ENCODE measurements at places on chromosomes 1 and 21. TPM values are rescaled to one million over a fixed set of nuclear protein-coding genes. Genes with fewer than 3 reads are reported as not detected.
A peak's percentile ranks its signal among the peaks of the same experiment; 100 is the strongest.

ADCY10 gene
- 0.36 TPM for total RNA-seq

DNA sequence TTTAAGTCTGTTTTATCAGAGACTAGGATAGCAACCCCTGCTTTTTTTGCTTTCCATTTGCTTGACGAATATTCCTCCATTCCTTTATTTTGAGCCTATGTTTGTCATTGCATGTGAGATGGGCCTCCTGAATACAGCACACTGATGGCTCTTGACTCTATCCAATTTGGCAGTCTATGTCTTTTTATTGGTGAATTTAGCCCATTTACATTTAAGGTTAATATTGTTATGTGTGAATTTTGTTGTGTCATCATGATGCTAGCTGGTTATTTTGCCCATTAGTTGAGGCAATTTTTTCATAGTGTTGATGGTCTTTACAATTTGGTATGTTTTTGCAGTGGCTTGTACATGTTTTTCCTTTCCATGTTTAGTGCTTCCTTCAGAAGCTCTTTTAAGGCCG, 50.7 kb upstream of the PDE4B start:
- DNase-seq, result no peak

DNA sequence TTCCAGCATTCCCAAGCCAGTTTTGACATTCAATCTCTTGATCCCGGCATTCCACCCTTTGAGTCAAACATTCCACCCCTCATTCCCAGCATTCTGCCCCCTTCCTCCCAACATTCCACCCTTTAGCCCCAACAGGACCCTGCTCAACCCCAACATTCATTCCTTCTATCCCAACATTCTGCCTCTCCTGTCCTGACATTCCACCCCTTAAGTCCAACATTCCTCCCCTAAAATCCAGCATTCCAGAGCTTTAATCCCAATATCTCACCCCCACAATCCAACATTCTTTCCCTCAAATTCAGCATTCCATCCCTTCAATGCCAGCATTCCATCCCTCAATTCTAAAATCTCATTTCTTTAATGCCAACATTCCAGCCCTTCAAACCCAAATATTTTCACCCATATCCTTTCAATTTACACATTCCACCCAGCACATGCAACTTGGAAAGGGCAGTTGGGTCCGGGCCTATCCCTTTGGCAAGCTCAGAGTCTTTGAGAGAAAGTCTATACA, 22.9 kb downstream of the DDX20 start:
- DNase-seq, result no peak

DNA sequence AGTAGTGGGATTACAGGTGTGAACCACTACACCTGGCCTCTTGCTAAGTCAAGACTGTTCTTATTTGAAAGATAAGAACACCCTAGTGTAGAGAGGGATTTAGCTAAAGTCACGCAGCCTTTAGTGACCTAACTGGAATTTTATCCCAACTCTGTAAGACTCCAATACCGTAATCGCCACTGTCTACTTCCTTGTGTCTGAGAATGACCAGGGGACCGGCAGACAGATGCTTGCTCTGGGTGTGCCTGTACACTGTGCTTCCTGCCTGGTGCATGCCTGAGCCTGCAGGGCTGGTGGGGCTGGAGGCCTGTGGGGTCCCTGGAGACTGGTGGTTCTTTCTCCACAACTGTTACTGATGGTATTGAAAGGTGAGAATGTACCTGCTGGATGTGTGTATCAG, 15.3 kb downstream of the MFSD2A start:
- DNase-seq, result no peak

DNA sequence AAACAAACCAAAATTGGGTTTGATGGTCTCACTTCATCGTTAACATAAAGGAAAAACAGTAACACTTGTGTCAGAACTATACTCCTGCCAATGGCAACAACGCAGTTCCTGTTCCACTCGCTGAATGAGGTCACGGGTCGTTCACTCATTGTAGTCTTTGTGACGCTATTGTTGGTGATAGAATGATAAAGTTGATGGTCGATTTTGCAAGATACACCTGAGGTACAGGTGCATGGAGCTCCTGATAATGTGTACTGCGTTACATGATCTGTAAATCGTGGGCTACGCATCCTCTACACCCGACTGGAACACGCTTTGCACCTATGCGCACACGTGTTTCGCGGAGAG, 391 bp upstream of the CENPS start:
- peak; percentile 62 for DNase-seq
